Stimulated activated CD8-positive, alpha-beta memory T cell treated with anti-CD3 and anti-CD28 coated beads, Interleukin-15, amount 100 ng/mL, for 4 hours (primary cell): ENCODE measurements at places on chromosomes 1 and 21.

- DNase-seq, result no peak
Measured at GRCh38 chr1:53734650-53735211, 4.2 kb downstream of the GLIS1 start.

GRCh38 chr1:173549813-173550212, 53.1 kb downstream of the SLC9C2 start:
- no peak for DNase-seq

GRCh38 chr1:200954434-200954833, 59.7 kb downstream of the INAVA start:
- no peak for DNase-seq

GRCh38 chr1:151831605-151832004, at the start of gene RORC:
Gene RORC, minus strand, starts transcription at chr1:151831802. Its CDS starts 38 bp downstream, at chr1:151831764.
- DNase-seq, result no peak

DNA sequence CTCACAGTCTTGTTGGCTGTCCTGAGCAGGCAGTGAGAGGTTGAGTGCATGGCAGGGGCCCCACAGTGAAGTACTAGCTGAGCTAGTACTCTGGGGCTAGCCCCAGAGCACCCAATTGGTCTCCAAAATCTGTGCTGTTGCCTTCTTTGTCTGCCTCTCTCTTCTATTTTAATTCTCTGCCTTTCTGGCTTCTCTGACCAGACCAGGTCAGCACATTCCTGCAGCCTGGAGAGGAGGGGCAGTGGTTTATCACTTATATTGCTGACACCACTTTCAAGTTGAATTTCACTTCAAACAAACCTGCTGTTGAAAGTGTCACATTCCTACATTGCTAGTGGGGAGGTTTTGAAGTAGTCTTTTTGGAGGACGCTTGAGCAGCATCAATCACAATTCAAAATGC, 628.7 kb downstream of the PTPRU start:
- DNase-seq, result no peak

DNA sequence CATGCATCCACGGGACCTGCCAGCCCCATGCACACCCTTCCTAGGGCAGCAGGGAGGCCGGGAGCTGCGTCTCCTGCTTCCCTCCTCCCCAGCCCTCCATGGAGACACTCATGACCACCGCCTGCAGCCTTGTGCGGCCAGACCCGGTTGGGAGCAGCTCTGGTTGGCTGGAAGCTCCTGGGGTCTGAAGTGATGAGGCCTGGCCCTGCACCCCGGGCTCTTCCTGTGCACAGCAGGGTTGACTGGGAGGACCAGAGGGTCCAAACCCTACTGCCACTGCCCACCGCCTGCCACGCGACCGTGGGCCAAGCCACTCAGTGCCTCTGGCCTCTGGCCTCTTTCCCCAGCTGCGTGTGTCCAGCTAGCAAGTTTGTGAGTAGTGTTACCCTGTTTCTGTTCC, 111.1 kb upstream of the COL6A1 start:
- no peak for DNase-seq
